Hematopoietic multipotent progenitor cell (in vitro differentiated cells): ENCODE measurements at places on chromosomes 1 and 21.

DNA sequence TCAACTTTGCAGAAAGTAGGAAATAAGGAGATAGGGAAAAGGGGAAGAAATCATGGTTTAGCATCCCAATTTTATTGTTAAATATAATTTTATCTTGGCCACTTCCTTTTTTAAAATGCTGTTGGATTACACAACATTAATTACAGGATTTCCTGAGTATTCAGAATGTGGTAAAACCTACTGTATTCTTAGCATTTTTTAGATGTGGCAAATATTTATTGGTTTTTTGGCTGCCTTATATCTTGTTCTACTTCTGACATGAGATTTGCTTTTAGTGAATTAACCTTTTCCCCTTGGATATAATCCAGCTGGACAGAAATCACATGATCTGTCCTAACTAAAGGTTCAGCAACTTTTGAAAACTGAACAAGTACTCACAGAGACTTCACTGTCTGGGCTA lies 104.9 kb downstream of the PTGS2 start:
- no peak for DNase-seq

DNA sequence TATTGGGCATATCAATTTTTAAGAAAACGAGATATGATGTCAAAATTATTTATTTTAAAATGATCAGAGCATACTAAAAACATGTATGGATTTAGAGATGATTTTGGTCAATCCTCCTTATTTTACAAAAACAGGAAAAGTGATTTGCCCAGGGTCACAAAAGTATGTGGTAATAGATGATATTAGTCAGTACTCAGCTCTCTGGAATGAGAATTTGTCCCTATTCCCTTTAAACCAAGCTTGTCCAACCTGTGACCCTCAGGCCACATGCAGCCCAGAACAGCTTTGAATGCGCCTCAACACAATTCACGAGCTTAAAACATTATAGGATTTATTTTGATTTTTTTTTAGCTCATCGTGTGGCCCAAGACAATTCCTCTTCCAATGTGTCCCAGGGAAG lies 104.7 kb downstream of the AKT3 start:
- no peak for DNase-seq

DNA sequence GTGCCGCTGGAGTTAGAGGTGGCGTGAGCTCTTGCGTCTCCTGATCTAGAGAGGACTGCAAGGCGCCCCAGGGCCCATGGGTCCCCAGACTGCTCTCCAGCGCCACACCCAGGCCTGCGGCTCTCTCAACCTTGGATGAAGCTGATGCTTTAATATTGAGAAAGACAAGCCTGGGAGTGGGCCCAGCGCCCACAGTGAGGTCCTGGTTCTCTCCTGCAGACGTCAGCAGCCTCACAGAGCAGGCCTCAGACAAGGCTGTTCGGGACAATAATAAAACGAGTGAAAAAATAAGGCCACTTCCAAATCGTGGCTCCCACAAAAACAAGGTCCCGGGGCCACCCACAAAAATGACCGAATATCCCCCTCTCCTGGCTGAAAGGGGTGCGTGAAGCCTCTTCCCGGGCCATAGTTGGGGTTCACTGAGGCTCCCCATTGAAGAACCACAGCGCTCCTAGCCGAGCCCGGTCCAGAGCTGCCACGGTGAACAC lies 6.0 kb upstream of the DNMT3L start:
- DNase-seq, result peak; percentile 63

- no peak for DNase-seq
Measured at GRCh38 chr21:46285206-46285661, at the start of gene MCM3AP. Gene MCM3AP, minus strand, starts transcription at chr21:46285611. Its CDS starts 325 bp downstream, at chr21:46285286.

- peak; percentile 55 for DNase-seq
Measured at GRCh38 chr1:7334475-7335035, 436.5 kb upstream of the VAMP3 start.

DNA sequence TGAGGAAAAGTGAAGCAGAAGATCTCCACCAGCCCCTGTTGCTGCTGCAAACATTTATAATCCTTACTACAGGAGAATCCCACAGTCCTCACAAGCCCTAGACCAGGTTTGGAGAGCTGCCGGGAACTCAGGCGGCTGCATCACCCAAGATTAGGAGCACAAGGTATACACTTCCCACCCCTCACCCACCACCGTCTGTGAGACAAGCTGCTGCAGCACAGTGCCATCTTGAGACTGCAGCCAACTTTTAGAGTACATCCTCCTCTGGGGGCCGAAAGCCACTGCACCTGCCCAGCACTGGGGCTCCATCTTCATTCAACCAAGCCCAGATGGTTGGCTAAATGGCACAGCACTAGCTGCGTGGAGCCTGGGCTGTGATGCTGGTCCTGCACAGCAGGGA lies 13.8 kb downstream of the OLFML3 start:
- no peak for DNase-seq

DNA sequence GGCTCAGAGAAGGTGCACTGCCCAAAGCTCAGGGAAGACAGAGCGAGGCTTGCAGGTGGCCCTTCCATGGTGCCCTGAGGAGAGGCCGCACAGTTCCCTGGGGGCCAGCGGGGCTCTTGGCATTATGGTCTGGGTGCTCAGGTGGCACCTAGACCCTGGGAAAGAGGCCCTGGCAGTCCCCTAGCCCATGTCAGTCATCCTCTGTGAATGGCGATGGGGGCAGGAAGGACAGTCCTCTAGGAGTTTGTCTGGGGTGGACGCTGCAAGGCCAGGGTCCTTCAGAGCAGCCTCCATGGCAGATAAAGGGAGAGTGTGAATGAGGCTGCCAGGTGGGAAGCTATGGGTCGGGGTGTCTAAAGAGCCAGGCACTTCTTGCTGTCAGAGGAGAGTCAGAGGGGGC lies 345.9 kb upstream of the VAMP3 start:
- no peak for DNase-seq

GRCh38 chr1:93528412-93528811 lies 80.5 kb downstream of the FNBP1L start:
- DNase-seq, result peak; percentile 48

GRCh38 chr21:29343519-29343918 lies 44.8 kb downstream of the BACH1 start:
- DNase-seq, result no peak

DNA sequence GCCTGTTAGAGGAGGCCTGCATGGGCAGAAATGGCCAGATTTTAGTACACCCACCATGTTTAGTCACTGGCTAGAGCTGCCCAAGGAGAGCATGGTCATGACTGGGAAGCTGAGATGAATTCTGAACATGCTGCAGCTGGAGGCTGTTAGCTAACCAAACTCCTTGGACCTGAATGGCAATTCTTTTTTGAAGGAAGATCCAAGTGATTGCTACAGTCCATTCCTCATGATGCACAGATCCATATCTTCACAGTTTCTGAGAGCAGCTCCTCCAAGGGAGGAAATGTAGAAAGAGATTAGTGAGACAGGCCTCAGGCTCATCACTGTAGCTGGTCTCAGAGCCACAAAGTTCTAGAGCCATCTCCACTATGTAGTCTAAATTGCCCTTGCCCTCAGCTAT lies 11.1 kb downstream of the ZFYVE9 start:
- DNase-seq, result no peak

GRCh38 chr1:186454981-186455380 lies 5.9 kb downstream of the PDC start:
- DNase-seq, result no peak
